NCI-H460 (cell line): ENCODE measurements at places on chromosomes 3 and 15.

DNA sequence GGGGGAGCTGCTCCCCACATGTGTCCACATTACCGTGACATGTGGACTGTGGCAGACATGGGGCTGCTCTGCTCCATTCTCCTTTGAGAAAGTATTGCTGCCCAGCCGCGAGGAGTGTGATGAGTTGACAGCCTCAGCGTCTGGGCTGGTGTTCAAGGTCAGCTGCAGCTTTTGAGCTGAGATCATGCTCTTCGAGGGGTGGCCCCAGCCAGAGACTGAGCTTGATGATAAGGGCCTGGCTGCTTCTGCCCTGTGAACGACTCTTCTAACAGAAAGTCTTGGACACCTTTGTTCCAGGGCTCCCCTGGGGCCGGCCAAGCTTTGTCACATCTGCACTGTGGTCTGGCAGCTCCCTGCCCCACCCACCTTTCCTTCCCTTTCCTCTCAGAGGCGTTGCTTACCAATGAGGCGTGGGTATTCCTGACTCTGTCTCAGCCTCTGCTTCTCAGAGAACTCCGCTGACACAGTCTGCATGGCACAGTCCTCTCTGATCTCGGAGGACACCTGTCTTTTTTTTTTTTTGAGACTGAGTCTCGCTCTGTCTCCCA, 86.6 kb downstream of the CHRD start:
- no peak for DNase-seq

DNA sequence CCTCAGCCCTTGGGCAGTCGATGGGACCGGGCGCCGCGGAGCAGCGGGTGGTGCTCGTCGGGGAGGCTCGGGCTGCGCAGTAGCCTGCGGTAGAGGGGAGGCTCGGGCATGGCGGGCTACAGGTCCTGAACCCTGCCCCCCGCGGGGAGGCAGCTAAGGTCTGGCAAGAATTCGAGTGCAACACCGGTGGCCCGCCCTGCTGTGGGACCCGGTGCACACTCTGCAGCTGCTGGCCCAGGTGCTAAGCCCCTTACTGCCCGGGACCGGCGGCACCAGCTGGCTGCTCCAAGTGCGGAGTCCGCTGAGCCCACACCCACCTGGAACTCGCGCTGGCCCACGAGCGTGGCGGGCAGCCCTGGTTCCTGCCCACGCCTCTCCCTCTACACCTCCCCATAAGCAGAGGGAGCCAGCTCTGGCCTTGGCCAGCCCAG, 377.7 kb upstream of the RBMS3 start:
- DNase-seq, result no peak

- no peak for DNase-seq
These were observed 17.5 kb downstream of the EMC4 start for GRCh38 chr15:34242331-34242710.

- no peak for DNase-seq
These were observed 161.8 kb downstream of the SNRK start for GRCh38 chr3:43448098-43448497.

- DNase-seq, result no peak
These were observed 11.4 kb downstream of the ANPEP start for GRCh38 chr15:89802986-89803824.

GRCh38 chr3:46508850-46509591, 11.2 kb downstream of the RTP3 start:
- DNase-seq, result no peak

DNA sequence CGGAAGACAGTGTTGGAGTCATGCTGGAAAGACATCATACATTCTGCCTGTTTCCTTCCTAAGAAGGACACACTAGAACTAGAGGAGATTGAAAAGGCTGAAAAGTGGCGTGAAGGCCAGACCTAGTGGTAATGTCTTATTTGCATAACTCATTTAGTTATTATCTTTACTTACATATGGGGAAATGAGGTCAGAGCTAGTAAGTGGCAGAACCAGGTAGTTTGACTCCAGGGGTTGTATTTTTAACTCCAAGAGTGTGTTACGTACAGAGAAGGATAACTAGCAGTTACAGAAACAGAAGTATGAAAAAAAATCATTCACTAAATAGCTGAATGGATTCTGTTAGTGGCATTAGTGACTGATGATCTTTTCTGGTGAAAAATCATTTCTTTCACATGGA, 108.0 kb downstream of the MITF start:
- no peak for DNase-seq
